ENCODE measurements at places on chromosomes 7 and 10. TPM values are rescaled to one million over a fixed set of nuclear protein-coding genes. Genes with fewer than 3 reads are reported as not detected.

DNA sequence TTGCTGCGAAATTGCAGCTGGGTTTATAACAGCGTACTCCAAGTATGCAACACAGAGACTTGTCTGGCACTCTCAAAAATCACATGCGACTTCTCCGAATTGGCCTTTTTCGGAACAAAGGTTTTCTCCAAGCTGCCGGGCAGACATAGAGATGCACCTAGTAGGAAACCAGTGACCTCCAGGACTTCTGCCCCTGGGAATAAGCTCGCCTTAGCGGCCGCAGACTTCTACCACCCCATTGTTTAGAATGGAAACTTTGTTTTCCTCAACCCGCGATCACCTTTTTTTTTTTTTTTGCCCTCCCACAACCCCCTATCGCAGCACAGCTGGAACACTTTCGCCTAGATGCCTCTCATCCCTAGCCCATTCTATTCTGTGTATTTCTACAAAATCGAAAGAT, 4.9 kb upstream of the HOXA10 start:
- H3K27me3 ChIP-seq: peaks cover 99% of the 10 kb centered on the region
- H3K4me1 ChIP-seq: peaks cover 7% of the 10 kb centered on the region
- DNase-seq: no peak
- no peak overlapping the region for H3K4me3 ChIP-seq

DNA sequence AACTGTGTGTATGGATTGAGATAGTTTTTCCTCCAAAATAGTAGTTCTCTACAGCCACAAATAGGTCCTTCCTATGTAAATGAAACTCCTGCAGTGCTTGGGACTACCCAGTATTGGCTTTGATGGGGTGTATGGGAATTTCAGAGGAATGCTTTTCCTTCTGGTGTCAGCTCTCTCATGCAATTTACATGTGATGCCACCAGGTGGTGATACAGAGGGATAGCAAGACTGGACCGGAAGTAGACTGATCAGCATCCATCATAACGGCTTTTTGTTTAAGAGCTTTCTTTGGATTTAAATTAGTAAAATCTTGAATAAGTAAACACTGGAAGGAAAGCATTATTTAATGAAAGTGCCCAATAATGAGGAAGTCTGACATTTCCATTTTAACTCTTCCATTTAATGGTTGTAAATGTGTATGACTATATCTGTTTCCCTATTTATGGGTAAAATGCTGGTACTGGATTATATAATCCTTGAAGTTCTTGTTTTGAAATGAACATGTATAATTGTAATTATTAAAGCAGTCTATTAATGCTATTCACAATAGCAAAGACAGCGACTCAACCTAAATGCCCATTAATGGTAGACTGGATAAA, 22.7 kb downstream of the DYNC1I1 start:
- no peak overlapping the region for H3K27ac ChIP-seq
- H3K27me3 ChIP-seq: no peaks in the 10 kb centered on the region
- DNase-seq: no peak
- no peaks in the 10 kb centered on the region for H3K36me3 ChIP-seq
- no peaks in the 10 kb centered on the region for H3K4me1 ChIP-seq

The VAX1 gene
- not detected for polyA plus RNA-seq

DNA sequence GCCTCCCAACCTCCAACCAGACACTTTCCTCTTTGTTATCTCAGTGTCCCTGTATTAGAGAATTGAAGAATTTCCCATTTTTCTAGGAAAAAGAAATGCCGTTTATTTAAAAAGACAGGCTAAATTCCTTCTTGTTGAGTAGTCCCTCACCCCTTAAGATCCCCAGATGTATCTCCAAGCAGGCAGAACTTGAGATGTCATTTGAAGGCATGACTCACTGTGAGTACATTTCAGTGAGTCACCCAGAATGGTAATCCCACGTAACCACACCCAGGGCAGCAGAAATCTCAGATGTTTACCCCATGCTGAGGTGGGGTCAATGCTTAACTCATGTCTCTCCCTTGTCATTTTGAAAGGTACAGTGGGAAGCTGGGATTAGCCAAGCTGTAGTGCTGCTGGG, 4.4 kb downstream of the ZNF655 start:
- H3K4me3 ChIP-seq: no peak overlapping the region
- H3K4me1 ChIP-seq: peaks cover 3% of the 10 kb centered on the region
- H3K27ac ChIP-seq: no peak overlapping the region
- peaks cover 54% of the 10 kb centered on the region for H3K36me3 ChIP-seq
- DNase-seq: no peak

DNA sequence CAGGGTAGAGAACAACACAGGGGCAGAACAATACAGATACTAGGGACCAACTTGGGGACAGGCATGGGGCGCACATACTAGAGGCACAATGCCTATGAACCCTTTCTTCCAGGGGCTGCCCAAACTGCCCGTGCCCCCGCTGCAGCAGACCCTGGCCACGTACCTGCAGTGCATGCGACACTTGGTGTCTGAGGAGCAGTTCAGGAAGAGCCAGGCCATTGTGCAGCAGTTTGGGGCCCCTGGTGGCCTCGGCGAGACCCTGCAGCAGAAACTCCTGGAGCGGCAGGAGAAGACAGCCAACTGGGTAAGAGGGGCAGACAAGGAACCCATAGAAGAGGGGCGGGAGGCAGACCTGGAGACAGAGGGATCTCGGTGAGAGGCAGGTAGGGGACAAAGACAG, 5.8 kb downstream of the CHAT start:
- H3K27ac ChIP-seq: no peak overlapping the region
- H3K36me3 ChIP-seq: no peaks in the 10 kb centered on the region
- DNase-seq: no peak
- peaks cover 61% of the 10 kb centered on the region for H3K27me3 ChIP-seq
- no peaks in the 10 kb centered on the region for H3K4me1 ChIP-seq

DNA sequence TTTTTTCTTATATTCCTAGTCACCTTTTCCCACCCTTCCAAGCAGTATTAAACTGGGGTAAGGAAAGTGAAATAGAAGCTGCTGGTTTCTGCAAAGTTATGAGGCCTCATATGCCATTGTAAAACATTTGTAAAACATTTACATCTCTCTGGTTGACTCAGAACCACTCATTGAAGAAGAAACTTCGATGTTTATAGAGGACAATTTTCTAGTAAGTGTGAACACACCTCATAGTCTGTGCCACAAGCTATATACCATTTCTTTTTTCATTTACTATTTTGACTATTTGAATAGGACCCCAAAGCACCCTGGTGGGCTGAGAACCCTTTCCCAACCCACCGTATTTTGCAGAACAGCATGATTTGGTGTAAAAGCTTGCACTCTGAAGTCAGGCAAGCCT, 12.9 kb upstream of the ITGB1 start:
- H3K27me3 ChIP-seq: no peaks in the 10 kb centered on the region
- H3K4me3 ChIP-seq: no peak overlapping the region
- peak; percentile 61 for DNase-seq
- H3K27ac ChIP-seq: peak overlapping the region; percentile 67
- no peaks in the 10 kb centered on the region for H3K36me3 ChIP-seq

GRCh38 chr7:138352570-138353461, 107.2 kb upstream of the TRIM24 start:
- H3K27ac ChIP-seq: no peak overlapping the region
- no peaks in the 10 kb centered on the region for H3K36me3 ChIP-seq
- H3K4me1 ChIP-seq: no peaks in the 10 kb centered on the region

GRCh38 chr7:13099154-13099795, 411.8 kb downstream of the ARL4A start:
- no peak for DNase-seq
- no peak overlapping the region for H3K4me3 ChIP-seq
- H3K27ac ChIP-seq: no peak overlapping the region
- no peaks in the 10 kb centered on the region for H3K36me3 ChIP-seq
- no peaks in the 10 kb centered on the region for H3K27me3 ChIP-seq

GRCh38 chr7:155638366-155638765, 6.1 kb upstream of the RBM33 start:
- H3K4me1 ChIP-seq: no peaks in the 10 kb centered on the region
- no peak for DNase-seq
- peaks cover 11% of the 10 kb centered on the region for H3K36me3 ChIP-seq
- no peak overlapping the region for H3K27ac ChIP-seq
- H3K4me3 ChIP-seq: no peak overlapping the region
- H3K27me3 ChIP-seq: no peaks in the 10 kb centered on the region

GRCh38 chr7:94183289-94183749, 179.2 kb upstream of the BET1 start:
- peak; percentile 80 for DNase-seq
- peak overlapping the region; percentile 2 for H3K27ac ChIP-seq
- H3K4me3 ChIP-seq: no peak overlapping the region
- no peaks in the 10 kb centered on the region for H3K4me1 ChIP-seq
- no peaks in the 10 kb centered on the region for H3K36me3 ChIP-seq

DNA sequence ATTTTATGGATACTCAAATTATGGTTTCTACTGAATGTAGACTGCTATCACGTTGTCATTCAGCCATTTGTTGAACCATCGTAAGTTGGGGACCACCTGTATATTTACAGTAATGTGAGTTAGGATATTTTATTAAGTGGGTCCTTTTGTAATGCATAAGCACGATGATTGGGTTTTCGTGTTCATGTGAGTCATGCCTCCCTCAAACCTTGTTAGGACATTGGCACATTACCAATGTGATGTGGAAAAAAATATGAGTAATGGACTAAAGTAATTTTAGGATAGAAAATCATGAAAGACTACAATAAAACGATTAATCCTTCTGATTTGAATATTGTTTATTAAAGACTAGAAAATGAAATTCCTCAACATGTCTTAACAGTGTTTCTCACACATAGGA, 8.7 kb downstream of the SMC3 start:
- no peak for DNase-seq
- peaks cover 7% of the 10 kb centered on the region for H3K4me1 ChIP-seq
- H3K4me3 ChIP-seq: no peak overlapping the region

- no peaks in the 10 kb centered on the region for H3K27me3 ChIP-seq
- H3K4me3 ChIP-seq: peak overlapping the region; percentile 52
- DNase-seq: peak; percentile 95
- H3K27ac ChIP-seq: peak overlapping the region; percentile 94
Observed at GRCh38 chr10:24465891-24466818, 257.2 kb downstream of the KIAA1217 start.

The TMEM229A gene
- 3.7 TPM for polyA plus RNA-seq

- no peak overlapping the region for H3K27ac ChIP-seq
- no peak overlapping the region for H3K4me3 ChIP-seq
- no peaks in the 10 kb centered on the region for H3K4me1 ChIP-seq
- H3K36me3 ChIP-seq: no peaks in the 10 kb centered on the region
- no peak for DNase-seq
Observed at GRCh38 chr7:37310327-37311080, 138.2 kb downstream of the ELMO1 start.

DNA sequence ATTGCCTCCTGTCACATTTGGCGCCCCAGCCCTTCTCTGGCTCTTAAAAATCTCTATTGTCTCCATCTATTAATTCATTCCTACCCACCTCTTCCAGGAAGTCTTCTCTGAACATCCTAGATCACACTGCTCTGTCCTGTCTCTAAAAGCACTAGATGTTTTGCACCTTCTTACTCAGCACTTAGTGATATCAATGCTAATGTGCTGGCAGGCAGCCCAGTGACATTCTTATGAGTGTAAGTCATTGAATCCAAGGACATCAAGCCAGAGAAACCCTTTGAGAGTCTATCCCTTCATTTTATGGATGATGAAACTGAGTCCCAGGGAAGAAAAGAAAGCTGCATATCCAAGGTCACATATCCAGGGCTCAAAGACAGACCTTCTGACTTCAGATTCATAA, 48.3 kb upstream of the PAX2 start:
- no peak for DNase-seq
- peaks cover 59% of the 10 kb centered on the region for H3K27me3 ChIP-seq
- no peaks in the 10 kb centered on the region for H3K36me3 ChIP-seq
- no peaks in the 10 kb centered on the region for H3K4me1 ChIP-seq

DNA sequence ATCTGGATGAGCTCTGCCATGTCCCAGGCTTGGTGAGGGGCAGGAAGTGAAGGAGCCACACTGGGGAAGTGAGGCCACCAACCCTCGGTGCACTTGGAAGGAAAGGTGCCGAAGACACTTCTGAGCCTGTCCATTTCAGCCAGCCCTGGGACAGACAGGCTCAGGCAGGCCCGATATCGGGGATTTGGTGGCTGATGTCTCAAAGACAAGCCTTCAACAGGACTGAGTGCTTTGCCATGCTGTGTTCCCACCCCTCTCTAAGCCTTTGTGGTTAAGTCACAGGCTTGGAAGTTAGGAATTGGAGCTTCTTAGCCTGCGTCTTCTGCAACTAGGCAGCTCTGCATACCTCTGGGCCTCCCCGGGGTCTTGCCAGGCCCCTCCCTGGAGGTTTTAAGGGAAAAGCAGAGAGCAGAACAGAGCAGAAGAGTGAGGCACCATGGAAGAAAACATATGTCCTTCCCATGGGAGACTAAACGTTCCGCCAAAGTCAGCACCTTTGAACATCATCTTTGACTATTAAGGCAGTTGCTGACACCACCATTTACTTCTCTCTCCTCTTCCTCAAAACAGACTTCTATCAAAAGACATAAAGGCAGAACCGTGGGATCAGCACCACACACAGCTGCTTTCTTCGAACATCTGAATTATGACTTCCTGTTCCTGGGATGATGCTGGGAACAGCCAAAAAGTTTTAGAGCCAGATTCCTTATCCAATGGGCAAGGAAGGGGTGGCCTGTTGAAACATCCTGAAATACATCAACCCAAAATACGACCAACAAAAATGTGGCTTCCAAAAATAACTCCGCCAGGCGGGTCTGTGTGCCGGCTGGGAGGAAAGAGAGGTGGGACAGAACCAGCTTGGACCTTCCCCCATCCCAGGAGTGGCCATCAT, 71.8 kb downstream of the AFAP1L2 start:
- no peaks in the 10 kb centered on the region for H3K27me3 ChIP-seq
